ENCODE measurements at places on chromosomes 2 and 18.

GRCh38 chr2:209579230-209579749 is 155.4 kb downstream of the MAP2 start:
- DNase-seq = no peak

- DNase-seq = no peak
Measured at GRCh38 chr2:241410739-241411176, 54.7 kb downstream of the FARP2 start.

DNA sequence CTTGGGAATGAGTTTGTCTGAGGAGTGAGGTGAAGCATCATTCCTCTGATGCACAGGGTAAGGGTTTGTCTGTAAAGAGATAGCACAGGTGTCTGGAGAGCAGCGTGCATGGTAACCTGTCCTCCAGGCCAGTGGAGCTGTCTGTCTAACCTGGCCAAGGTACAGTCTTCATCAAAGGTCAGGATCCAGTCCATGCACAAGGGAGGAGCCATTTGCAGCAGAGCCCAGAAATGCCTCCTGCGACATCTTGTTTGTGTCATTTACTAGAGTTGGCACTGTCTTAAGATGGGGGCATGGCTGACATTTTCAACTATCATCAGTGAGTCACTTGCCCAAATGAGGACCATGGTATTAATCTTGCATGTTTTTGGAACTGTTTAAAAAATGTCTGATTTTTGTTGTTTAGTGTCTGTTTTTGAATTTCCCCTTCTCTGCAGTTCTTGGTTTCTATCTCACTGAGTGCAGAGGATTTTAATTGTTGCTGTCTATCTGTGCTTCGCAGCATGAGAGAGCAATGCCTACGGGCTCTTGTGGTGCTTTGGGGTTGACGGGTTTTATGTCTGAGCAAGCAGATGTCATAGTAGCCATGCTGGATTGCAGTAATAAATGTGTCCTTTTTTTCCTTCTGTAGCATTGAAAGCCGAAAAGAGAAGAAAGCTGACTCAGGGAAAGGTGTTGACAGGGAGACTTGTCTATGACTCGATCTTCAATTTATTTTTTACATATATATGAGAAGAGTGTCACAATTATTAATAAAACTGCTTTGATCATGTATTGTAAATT is 91.3 kb downstream of the DPP4 start:
- DNase-seq = no peak

DNA sequence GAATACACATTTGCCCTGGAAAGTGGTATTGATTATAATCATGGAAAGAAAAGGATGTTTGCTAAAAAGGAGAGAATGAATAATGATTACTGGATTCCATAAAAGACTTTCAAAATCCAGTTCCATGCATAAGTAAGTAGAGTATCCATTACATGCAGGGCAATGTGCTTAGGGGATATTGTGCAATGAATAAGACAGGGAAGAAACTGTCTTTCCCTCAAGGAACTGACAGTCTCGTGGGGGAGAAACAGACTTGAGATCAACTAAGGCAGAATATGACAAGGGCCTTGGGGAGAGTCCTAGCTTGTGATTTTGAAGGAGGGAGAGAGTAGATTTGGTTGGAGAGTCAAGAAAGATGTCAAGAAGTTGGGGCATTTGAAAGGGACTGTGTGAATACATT is 130.6 kb downstream of the SPP2 start:
- no peak for DNase-seq

DNA sequence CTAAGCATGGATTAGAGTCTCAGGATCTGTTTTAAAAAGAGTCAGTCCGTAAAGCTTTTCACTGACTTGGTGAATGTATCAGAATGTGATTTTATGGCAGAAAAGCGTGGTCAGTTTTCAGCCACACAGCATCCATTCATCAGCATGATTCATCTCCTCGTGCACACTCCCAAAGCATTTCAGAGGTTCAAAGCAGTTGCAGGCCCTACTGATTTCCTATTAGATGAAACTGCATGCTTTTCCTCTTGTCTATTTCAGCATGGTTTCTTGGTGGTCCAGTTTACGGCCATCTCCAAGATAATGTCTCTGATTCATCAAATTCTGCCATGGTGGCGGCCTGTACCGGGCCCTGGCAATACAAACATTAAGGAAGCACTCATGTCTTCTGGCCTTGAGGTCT is 4.8 kb upstream of the PARD6G start:
- no peak for DNase-seq

DNA sequence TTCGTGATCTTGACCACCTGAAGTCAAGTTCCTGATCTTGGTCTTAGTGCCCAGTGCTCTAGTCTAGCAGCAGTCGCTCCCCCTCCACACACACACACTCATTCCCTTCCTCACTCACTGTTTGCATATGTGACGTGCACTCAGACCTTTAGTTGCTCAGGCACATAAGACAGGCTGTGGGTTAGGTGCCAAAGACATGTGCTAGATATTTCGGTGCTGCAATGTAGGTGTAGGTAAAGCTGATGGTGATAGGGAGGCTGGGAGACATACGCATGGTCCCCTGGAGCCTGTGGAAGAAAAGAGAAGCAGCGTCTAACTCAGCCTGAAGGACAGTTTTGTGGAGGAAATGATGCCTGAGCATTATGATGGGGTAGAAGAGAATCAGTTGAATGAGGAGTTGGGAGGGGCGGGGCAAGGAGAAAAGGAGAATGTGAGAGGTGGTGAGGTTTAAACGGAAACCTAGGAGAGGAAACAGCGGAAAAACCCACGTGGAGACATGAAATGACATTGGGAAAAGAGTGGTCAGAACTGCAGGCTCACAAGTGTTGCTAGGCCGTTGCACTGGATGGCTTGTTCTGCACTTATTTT is 3.8 kb downstream of the TTC39C start:
- DNase-seq = no peak

DNA sequence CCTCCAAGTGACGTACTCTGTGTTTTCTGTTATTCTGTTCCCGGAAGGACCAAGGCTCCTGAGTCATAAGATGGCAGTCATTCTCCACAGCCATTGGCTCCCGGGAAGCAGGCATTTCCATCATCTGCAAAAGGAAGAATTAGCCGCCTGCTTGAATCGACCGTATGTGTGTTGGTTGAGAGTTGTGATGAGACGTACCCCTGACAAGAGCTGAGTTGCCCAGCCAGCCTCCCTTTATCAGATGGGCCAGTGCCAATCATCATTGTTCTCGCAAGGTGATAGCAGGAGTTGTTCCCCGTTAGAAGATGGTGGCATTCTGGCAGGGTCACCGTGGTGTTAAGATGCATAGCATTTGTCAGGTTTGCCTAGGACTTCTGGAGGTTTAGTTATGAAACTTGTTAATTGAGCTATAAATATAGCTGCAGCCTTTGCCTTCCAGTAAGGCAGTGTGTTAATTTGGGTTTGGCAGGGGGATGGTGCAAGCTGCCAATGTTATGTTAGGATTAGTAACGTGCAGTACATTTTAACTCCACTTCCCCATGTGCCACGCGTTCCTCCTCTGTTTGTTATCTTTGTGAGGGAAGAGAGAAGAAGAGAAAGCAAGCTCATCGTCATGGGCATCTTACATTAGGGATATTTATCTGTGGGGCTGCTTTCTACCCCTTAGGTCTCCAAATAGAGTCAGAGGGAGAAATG is 652.7 kb upstream of the FANCL start:
- no peak for DNase-seq

DNA sequence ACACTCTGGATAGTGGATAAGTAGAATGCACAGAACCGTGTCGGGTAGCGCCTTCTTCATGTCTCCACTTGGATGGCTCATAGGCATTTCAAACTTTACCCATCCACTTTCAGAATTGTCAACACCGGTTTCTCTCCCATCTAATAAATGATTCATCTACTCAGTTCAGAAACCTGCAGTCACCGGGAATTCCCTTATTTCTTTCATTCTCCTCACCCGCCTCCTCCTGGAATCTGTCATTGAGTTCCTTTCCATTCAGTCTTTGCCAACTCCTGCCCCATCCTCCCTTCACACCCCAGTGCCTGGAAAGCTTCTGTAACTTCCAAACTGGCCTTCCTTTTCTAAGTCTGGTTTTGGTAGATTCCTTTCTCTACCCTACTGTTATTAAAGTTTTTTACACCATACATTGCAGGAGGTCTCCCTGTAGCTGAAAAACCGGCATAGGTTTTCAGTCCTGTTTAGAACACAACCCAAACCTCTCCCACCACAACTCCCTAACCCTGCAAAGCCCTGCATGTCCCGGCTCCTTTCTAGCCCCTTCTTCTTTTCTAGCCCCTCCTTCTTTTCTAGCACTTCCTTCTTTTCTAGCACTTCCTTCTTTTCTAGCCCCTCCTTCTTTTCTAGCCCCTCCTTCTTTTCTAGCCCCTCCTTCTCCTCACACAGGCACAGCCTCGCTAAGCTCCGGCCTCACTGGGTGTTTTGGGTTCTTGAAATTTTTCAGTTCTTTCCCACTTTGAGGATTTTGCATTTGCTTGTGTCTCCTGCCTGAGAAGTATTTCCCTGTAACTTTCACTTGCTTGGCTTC is 133.9 kb upstream of the KLHL14 start:
- DNase-seq = no peak

GRCh38 chr18:46369323-46369722 is 265.1 kb downstream of the HAUS1 start:
- DNase-seq = no peak

GRCh38 chr18:57438743-57439608 is 3.8 kb downstream of the ONECUT2 start:
- peak; percentile 50 for DNase-seq

DNA sequence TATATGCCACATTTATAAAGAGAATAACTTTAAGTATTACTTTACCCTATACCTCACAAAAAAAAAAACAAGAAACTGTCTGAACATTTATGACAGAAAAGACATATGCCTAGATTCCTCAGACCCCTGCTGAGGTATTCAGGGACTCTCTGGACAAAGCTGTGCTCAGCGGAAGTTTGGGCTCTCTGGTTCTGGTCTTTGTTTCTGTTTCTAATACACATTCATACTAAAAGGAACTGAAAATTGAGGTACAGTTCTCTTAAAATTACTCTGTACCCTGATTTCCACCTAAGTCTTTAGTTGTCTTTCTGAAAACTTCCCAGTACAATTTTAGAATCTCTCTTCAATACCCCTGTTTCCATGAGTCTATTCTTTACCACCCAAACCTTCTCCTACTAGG is 160.3 kb downstream of the IKZF2 start:
- no peak for DNase-seq

DNA sequence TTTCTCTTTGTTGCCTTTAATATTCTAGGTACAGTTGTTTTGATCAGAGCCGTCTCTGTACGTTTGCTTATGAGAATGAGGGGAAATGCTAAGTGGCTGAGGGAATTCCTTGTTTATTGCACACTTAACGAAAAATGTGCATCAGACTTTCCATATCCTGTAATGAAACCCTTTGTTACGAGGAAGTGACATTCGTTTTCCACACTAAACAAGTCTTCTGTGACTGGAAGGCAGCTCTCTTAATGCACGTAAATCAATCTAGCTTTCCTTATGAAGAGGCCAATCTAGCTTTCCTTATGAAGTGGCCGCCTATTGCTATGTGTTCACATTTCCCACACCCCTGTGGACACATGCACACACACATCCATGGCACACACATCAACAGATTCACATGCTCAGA is 186.2 kb downstream of the SNTG2 start:
- DNase-seq = no peak

DNA sequence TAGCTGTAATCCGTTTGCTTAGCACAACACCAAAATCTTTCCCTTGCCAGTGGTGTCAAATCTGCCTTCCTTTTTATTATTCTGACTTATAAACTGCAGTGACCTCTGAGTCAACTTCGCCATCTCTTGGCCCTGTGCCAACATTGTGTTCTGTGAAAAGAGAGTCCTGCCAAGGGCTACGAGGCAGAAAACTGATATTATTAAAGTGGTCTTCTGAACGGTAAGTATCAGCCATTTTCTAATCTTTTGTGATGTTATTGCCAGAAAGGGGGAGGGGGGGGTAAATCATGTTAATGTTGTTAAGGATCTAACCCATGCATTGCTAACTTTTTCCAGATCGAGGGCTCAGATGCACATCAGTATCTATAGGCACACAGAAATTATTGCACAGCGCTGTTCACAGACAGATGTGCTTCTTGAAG is 121.5 kb upstream of the LTBP1 start:
- DNase-seq = no peak

DNA sequence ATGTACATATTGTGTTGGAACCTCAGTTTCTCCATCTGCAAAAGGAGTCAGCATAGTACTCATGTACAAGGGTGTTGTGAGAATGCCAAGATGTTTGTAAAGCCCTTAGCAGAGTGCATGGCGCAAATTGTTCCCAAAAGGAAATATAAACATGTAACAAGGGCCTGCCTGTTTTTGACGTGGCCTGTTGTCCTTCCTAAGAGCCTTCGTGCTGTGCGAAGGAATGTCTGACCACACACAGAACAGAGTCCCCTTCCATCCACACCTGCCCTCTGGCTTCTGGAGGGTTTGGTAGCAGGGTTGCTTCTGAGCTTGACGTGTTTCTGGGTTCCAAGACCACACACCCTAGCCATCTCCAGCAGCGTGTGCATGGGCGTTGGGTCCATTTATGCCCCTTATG is 34.9 kb downstream of the CABLES1 start:
- no peak for DNase-seq

DNA sequence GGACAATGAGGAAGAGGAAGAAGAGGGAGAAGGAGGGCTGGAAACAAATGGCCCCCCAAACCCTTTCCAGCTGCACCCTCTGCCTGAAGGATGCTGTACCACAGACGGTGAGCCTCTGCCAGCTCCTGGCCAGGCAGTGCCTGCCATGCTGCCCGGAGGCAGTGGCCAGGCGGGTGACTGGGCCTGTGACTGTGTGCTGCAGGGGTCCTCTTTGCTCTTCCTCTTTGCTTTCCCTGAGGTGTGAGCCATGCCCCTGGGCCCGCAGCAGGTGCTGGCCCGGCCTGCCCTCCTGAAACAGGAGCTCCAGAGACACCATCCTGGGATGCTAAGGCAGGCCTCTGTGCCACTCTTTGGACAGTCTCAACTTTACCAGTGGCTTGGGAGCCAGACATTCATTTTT is 28.6 kb downstream of the GREB1 start:
- no peak for DNase-seq

DNA sequence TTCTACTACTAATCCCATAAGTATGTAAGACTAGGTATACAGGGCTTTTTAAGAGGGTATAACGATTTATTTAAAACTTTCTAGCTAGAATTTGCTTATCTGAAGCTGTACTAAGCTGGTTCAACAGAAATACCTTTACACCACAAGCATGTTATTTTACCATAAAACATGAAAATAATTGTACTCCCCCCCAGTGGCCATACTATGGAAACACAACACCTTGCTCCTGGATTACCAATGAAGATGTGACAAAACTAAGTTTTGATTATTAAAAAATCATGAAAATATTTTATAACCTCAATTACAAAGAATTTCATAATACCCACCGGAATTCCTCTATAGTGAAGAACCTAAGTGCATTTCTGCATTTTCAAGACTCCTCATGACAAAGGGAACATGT is 27.3 kb downstream of the LPIN2 start:
- no peak for DNase-seq

GRCh38 chr2:180960982-180961381 is 19.4 kb upstream of the UBE2E3 start:
- DNase-seq = no peak

Measured in GM13976 (cell line).